Activated CD8-positive, alpha-beta memory T cell treated with anti-CD3 and anti-CD28 coated beads, Interleukin-2, amount 50 U/mL, for 48 hours (primary cell): ENCODE measurements at places on chromosomes 2 and 18.
A peak's percentile ranks its signal among the peaks of the same experiment; 100 is the strongest.

- DNase-seq: no peak
These were observed 99.6 kb upstream of the CTAGE1 start for GRCh38 chr18:22517356-22517755.

DNA sequence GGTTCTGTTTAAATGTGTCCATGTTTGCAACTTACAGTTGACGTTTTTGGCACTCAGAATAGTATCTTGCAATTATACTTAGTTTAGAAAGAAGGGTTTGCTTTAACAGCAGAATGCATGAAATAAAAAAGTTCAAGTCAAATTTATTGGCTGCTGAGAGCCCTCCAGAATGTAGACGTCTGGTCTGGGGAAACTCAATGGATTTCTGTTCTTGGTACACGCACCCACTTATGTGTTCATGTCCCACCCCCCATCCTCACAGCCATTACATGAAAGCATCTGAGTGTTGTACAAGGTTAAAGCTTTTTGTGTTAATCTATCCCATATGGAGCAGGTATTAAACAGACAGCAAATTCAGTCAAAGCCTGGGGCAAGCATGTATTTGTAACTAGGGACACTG is 219.5 kb downstream of the SOX11 start:
- no peak for DNase-seq

- DNase-seq: no peak
These were observed 99.0 kb upstream of the SATB2 start for GRCh38 chr2:199556527-199557285.

DNA sequence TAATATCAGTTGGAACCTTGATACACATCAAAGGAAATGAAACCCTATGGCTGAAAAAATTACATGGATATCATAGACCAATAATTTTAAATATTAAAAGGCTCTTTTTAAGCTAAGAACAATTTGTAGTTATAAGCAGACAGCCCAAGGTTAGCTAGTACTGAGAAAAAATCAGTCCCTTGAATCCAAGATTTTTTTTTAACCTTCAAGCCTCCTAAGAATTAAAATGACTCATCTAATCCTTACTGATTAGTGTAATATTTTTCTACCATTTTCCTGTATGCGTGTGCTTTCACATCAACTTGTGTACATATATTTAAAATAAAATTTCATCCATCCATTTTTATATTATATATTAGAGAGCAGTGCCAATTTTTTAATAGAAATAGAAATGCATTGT is 1004.9 kb upstream of the ZEB2 start:
- DNase-seq: no peak

DNA sequence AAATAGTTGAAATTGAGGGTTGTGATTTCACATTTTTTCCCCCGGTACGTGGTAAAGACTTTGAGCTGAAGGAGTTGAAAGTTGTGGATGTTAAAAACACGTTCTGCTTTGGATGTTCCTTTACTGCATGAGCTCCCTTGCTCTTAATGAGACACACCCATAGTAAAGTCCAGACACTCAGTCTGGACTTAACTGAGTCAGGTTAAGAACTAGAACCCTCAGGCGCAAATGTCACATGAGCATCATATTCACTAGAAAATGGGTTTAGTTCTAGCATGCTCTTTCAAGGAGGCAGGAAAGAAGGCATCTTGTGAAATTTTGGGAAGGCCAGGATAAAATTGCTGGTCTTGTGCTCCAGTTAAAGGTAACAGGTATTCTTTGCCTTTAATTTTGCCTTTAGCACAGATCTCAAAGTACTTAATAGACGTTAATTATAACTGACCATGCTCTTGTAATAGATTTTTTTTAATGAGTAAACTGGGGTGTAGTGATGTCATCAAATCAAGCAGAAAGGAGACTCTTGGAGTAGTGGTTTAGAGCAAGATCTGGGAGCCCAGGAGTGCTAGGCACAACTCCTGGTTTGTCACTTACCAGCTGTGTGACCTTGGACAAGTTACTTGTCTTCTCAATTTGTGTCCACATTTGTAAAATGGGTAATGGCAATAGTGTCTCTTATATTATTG is 20.6 kb downstream of the ITGA6 start:
- DNase-seq: no peak

GRCh38 chr2:199378948-199379650 is 78.6 kb downstream of the SATB2 start:
- no peak for DNase-seq

DNA sequence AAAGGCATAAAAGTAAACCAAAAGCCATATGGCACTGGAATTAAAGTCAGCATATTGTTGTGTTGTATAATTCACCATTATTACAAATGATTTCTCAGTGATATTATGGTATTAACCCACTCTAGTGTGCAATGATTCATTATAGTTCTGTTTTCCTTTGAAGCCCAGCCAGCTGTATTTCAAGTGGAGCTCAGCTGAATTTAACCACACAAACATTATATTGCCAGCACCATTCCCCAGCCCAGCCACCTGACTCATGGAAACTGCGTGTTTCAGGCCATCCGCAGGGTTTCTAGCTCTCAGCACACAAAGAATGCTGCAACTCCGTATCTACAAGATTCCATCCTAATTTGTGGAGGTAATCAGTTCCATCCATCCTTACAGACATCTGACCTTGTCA is 166.8 kb upstream of the CHAC2 start:
- DNase-seq: no peak

DNA sequence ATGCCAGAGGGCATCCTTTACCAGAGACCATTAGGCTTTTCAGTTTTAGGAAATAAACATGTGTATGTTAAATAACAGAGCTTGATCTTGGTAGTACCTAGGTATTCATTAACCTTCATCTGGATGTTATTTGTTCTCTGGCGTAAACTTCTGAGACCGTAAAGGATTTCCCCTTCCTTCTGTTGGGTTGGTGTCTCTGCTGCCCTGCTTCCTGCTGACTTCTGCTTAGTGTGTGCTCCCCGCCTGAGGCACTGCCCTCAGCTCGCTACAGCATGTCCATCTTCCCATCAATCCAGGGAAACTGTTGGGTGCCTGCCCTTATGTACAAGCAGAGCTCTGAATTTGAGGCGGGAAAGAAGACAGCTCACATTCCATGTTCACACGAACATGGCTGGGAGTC is 177.9 kb downstream of the TPGS2 start:
- DNase-seq: no peak

GRCh38 chr2:51290725-51291124 is 258.8 kb upstream of the NRXN1 start:
- DNase-seq: no peak

- no peak for DNase-seq
These were observed 182.0 kb downstream of the PRKCE start for GRCh38 chr2:45833301-45833967.

DNA sequence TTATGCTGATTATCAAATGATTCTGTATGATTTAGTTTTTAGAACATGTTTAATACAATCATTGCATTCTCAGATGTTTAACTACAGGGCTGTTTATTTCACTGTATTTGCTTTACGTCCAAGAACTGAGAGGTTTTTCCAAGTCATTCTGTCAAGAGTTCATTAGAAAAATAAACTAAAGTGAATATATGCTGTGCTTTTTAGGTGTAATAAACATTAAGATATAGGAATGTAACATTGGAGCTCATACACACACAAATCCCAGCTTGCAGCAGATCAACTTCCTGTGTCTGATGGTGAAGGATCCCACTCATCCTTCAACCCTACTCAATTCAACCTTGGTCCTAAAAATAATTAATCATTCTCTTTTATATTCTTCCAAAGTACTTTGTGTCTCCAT is 285.0 kb downstream of the AFF3 start:
- DNase-seq: no peak

DNA sequence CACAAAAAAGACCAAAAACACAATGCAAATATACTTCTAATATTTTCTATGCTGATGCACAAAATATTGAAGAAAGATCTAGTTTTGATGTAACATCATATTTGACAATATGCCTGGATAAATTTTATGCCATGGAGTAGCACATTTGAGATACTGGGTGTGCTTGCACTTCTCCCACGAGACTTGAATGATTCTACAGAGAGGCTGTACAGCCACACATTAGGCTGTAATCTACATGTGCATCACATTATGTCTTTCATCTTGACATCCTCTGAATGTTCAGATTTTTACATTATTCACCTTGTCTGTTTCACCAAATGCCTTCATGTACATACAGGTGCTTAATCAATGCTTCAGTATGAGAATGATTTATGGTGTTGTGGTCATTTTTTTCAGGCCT is 756.4 kb upstream of the CDH7 start:
- no peak for DNase-seq

GRCh38 chr18:70464343-70465114 is 175.7 kb downstream of the SOCS6 start:
- peak; percentile 75 for DNase-seq

DNA sequence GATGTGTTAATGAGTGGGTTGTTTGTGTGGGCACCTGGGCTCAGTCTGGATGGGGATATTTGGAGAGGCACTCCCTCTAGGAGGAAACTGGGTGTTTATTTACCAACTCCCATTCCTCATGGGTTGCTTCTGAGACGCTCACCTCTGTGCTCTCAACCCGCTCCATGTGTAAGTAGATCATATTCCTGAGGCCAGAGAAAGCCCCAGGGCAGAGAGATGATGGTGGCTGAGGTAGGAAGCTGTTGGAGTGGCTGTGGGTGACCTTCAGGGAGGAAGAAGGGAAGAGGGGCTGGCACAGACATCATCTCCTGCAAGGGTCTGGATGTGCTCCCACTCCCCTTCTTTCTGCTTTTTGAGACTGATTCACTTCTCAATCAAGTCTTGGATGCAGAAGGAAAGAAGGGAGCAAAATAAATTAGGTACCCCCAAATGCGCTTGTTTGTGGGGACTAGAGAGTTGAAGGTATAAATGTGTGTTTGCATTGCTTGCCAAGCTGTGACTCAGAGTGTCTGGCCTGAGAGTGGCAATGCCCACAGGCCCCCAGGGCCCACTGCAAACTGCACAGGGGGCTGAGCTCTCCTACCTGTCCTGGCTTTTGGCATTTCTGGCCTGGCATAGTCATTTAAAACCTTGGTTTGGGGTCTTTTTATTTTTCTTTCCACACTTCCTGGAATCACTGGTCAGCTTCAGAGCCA is 57.2 kb upstream of the TNP1 start:
- DNase-seq: no peak

DNA sequence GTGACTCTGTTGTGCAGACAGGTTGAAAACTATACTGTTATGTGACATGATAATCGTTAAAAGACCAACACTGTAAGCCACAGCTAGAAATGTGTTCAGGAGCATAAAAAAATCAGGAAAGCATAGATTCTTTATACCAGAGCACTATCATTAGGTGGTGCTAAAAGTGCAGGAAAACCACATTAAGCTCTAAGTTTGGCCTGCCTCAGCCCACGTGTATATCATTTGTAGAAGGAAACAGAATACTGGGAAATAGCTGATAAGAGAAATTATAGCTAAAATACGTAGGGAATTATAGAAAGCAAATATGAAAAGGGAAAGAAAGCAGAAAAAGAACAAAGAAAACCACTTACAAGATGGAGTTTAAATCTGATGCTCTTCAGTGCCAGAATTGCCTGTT is 26.5 kb upstream of the C2orf74 start:
- DNase-seq: no peak

- DNase-seq: no peak
These were observed 125.0 kb upstream of the DLX2 start for GRCh38 chr2:172227719-172228118.

DNA sequence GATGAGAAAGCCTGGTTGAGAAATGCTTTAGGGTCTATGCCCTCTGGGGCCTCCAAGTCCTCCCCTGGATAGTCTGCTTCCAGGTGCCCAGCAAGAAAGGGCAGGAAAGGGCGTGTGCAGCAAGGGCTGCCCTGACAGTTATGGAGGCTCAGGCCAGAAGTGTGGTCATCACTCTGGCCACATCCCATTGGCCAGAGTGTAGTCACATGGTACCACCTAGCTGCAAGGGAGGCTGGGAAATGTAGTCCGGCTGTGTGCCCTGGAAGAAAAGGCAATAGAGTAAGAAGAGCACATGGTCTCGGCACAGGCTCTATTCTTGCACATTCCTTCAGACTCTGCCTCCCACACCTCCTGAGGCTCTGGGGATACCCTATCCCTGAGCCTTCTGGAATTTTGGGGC is 35.7 kb downstream of the ODC1 start:
- no peak for DNase-seq

GRCh38 chr2:24831221-24832072 is 38.2 kb downstream of the CENPO start:
- DNase-seq: no peak

DNA sequence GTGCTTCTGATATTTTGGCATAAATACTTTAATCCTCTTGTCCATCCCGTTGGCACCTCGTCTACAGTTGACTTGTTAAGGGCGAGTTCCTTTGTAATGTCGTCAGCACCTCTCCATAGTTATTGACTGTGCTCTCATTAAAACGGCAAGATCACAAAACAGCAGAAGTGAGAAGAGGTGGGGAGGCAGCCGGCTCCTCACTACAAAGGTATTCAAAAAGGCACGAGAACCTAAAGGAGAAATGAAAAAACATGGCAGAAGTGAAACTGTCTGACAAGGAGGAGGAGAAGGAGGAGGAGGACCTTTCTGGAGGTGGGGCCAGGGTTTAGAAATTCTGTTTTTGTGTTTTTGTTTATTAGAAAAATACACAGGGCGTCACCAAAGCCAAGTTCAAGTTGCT is 235.6 kb downstream of the BCL11A start:
- no peak for DNase-seq

- DNase-seq: no peak
These were observed 54.5 kb downstream of the LYPD1 start for GRCh38 chr2:132615329-132616085.

DNA sequence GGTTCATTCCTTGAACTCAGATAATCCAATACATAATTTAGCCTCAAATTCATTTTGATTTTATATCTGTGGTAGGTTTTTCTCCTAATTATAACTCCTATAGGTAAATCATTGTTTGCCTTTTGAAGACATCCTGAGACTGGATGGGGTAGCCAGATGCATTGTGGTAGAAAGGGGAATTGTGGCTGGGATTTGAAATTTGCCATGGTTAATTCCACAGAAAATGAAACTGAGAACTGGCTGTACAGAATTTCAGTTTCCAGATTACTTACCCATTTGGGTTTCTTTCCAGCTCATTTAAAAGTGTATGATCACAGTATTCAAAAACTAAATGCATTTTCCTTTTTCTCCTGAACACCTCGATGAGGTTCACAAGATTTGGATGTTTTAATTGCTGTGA is 18.2 kb downstream of the CDKL4 start:
- no peak for DNase-seq

- DNase-seq: no peak
These were observed 217.0 kb downstream of the C1D start for GRCh38 chr2:67845621-67846369.

- DNase-seq: no peak
These were observed 492.1 kb upstream of the CNTNAP5 start for GRCh38 chr2:123532994-123533393.

GRCh38 chr2:181844551-181845290 is 46.8 kb upstream of the ITPRID2 start:
- DNase-seq: no peak

DNA sequence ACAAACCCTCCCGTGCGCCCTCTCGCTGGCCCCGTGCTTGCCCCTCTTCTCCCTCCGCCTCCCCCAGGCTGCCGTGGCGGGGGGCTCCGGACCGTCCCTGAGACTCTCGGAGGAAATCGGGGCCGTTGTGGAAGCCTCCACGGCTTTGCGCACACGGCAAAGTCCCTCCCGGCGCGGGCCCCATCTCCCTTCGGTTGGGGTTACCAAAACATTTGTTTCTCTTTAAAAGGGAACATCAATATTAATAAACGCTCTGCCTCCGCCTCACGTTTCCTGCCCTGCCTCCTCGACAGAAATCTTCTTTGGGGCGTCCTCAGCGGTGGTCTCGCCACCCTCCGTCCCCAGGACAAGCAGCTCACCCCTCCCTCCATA is 3.8 kb downstream of the PAX3 start:
- DNase-seq: no peak

- DNase-seq: no peak
These were observed 27.2 kb upstream of the FAM136A start for GRCh38 chr2:70328921-70329561.
